Psoas muscle (tissue), 8 donors: ENCODE measurements at places on chromosomes 13 and 19. TPM values are rescaled to one million over a fixed set of nuclear protein-coding genes. Genes with fewer than 3 reads are reported as not detected.

- H3K4me3 ChIP-seq: no peak overlapping the region
- H3K36me3 ChIP-seq: no peaks in the 10 kb centered on the region
- no peaks in the 10 kb centered on the region for H3K4me1 ChIP-seq
- DNase-seq: no peak
- H3K27ac ChIP-seq: no peak overlapping the region
These were observed 36.6 kb upstream of the ZSCAN5A start for GRCh38 chr19:56351208-56351607.

CCDC9 gene
- 16.9 TPM for total RNA-seq

- no peaks in the 10 kb centered on the region for H3K36me3 ChIP-seq
- H3K27ac ChIP-seq: peak overlapping the region; percentile 81
- peaks cover 99% of the 10 kb centered on the region for H3K4me1 ChIP-seq
- peak overlapping the region; percentile 13 for H3K4me3 ChIP-seq
These were observed 46.5 kb downstream of the LYL1 start for GRCh38 chr19:13056052-13056660.

GRCh38 chr13:25109341-25109740 lies 13.4 kb downstream of the PABPC3 start:
- H3K27me3 ChIP-seq: no peaks in the 10 kb centered on the region
- no peak overlapping the region for H3K27ac ChIP-seq
- DNase-seq: no peak
- H3K4me1 ChIP-seq: no peaks in the 10 kb centered on the region
- H3K4me3 ChIP-seq: no peak overlapping the region
- H3K36me3 ChIP-seq: no peaks in the 10 kb centered on the region

DNA sequence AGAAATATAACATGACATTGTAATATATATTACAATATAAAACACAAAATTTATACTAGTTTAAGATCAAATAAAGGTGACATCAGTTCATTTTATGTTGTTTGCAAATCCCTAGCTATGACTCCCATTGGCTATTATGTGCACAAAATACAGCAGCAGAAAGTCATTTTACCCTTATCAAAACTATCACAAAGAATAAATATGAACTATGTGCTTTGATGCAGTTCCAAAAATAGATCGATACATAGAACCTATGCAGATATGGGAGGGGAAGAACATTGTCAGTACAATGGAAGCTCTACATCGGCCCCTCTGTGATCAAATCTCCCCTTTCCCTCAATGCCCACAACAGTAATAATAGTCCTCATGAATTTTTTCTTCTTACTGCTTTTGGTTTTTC lies 1038.1 kb upstream of the PCDH20 start:
- DNase-seq: no peak
- H3K36me3 ChIP-seq: no peaks in the 10 kb centered on the region
- H3K27ac ChIP-seq: no peak overlapping the region

DNA sequence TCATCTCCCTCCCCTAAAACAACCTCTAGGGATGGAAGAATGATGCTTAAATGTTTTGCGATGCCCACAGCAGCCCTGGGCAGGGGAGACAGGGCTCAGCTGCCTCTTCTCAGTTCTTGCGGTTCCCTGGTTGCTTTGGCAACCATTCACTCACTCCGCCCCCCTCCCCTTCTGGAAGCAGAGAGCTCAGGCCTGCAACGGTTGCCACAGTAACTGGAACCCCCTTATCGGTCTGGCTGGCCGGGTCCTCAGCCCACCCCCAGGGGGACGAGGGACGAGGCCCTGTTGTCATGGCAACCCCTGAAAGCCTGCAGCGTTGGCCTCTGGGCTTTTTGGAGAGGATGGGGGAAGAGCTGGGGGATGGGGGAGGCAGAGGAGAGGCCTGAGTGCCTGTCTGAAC lies 19.5 kb downstream of the NOVA2 start:
- no peaks in the 10 kb centered on the region for H3K36me3 ChIP-seq
- no peak for DNase-seq
- H3K27me3 ChIP-seq: peaks cover 58% of the 10 kb centered on the region
- H3K27ac ChIP-seq: no peak overlapping the region

- DNase-seq: no peak
- H3K27ac ChIP-seq: no peak overlapping the region
- no peaks in the 10 kb centered on the region for H3K36me3 ChIP-seq
- H3K4me1 ChIP-seq: no peaks in the 10 kb centered on the region
These were observed 231.9 kb downstream of the KCTD12 start for GRCh38 chr13:76654263-76654662.

DNA sequence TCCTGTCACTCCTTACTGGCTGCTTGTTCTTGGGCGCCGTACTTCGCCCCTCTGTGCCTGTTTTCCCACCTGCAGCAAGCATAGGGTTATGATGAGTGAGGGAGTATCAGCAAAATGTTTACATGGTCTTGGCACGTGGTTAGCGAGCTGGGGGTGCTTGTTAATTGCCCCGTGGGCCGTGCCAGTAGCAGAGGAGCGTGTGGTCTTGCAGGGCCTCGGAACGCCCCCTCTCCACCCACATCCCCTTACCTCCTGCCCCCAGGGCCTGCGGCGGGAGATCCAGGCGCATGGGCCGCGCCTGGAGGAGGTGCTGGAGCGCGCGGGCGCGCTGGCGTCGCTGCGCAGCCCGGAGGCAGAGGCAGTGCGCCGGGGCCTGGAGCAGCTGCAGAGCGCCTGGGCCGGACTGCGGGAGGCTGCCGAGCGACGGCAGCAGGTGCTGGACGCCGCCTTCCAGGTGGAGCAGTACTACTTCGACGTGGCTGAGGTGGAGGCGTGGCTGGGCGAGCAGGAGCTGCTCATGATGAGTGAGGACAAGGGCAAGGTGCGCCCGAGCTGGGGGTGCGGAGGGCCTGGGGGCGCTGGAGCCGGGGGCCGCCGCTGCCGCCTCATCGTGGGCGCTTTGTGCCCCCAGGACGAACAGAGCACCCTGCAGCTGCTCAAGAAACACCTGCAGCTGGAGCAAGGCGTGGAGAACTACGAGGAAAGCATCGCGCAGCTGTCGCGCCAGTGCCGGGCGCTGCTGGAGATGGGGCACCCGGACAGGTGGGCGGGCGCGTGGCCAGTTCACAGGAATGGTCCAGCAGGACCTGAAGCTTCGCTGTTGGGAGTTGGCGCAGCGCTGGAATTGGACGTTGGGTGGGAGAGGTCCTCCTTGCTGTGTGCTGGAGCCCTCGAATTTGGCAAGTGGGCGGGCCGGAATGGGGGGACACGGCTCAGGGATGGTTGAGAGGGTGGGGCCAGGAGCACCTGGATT lies 22.5 kb upstream of the SHKBP1 start:
- DNase-seq: no peak
- peaks cover 6% of the 10 kb centered on the region for H3K27me3 ChIP-seq
- no peaks in the 10 kb centered on the region for H3K36me3 ChIP-seq
- no peaks in the 10 kb centered on the region for H3K4me1 ChIP-seq

PDX1 gene
- total RNA-seq: not detected

- no peak overlapping the region for H3K27ac ChIP-seq
- H3K4me3 ChIP-seq: no peak overlapping the region
- H3K36me3 ChIP-seq: no peaks in the 10 kb centered on the region
- no peaks in the 10 kb centered on the region for H3K27me3 ChIP-seq
- no peaks in the 10 kb centered on the region for H3K4me1 ChIP-seq
These were observed 279.9 kb downstream of the NHLRC3 start for GRCh38 chr13:39318161-39318560.

IZUMO2 gene
- not detected for total RNA-seq

DNA sequence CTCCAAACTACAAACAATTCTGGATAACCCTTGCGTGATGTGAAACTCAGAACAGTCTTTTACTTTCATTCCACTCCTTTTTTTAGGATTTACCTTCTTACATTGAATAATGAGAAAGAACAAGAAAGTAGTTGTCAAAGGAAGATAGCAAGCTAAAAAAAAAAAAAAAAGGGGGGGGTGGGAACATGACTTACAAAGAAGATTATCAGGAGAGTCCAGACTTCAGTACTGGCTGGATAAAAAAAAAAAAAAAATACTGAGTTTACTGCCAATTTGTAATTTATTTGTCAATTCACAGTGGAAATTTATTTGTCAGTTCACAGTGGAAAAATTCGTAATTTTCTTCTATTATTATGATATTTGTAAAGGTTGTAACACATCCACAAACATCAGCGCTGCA lies 792.4 kb upstream of the SLITRK5 start:
- H3K27ac ChIP-seq: no peak overlapping the region
- H3K36me3 ChIP-seq: no peaks in the 10 kb centered on the region
- no peak overlapping the region for H3K4me3 ChIP-seq

DNA sequence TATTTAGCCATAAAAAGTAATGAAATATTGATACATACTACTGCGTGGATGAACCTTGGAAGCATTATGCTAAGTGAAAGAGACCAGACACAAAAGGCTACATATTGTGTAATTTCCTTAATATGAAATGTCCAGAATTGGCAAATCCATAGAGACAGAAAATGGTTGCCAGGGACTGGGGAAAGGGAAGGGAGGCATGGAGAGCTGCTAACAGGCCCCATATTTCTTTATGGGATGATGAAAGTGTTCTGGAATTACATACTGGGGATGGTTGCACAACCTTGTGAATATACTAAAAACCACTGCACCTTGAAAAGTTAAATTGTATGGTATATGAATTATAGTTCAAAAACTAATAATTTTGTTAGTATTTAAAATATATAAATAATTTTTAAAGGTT lies 3.6 kb downstream of the IFT88 start:
- H3K27me3 ChIP-seq: no peaks in the 10 kb centered on the region
- H3K36me3 ChIP-seq: peaks cover 21% of the 10 kb centered on the region
- H3K27ac ChIP-seq: no peak overlapping the region

GRCh38 chr19:11872624-11873023 lies 15.0 kb upstream of the ZNF69 start:
- H3K27me3 ChIP-seq: no peaks in the 10 kb centered on the region
- no peaks in the 10 kb centered on the region for H3K4me1 ChIP-seq
- no peak for DNase-seq
- no peak overlapping the region for H3K27ac ChIP-seq

- no peak overlapping the region for H3K27ac ChIP-seq
- H3K27me3 ChIP-seq: peaks cover 44% of the 10 kb centered on the region
- DNase-seq: no peak
- H3K36me3 ChIP-seq: no peaks in the 10 kb centered on the region
- no peak overlapping the region for H3K4me3 ChIP-seq
These were observed 7.9 kb downstream of the DENND1C start for GRCh38 chr19:6473647-6474046.

DNA sequence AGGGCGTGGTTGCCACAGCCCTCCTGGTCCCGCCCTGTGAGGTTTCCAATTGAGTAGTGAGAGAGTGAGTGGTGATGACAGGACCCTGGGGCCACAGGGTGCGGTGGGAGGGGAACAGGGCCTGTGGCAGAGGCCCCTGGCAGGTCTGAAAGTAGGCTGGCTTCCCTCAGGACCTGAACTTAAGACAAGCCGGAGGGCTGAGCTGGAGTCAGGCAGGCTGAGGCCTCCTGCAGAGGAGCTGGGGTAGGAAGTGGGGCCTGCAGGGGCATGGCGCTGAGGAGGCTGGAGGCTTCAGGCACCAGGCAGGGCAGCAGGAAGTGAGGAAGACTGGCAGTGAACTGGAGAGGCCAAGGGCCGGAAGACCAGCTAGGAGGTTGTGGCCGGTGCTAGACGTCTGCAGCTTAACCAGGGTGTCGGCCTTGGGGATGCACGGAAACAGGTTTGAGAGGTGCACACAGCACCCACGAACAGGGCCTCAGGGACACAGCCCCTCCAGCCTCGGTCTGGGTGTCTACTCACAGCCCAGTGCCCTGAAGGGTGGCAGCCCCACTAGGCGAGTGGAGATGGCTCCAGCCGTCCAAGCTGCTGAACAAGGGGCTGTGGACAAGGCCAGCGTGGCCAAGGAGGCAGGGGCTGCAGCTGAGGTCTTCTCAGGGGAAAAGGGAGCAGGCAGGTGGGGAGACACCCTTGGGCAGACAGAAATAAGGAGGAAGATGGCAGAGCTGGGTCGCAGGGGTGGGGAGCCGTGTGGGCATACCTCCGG lies 17.8 kb downstream of the POP4 start:
- no peak overlapping the region for H3K4me3 ChIP-seq
- no peak overlapping the region for H3K27ac ChIP-seq
- DNase-seq: no peak
- H3K4me1 ChIP-seq: no peaks in the 10 kb centered on the region
- H3K27me3 ChIP-seq: no peaks in the 10 kb centered on the region
- no peaks in the 10 kb centered on the region for H3K36me3 ChIP-seq

- DNase-seq: no peak
- peaks cover 25% of the 10 kb centered on the region for H3K27me3 ChIP-seq
- H3K27ac ChIP-seq: no peak overlapping the region
These were observed 275.9 kb downstream of the ZNF536 start for GRCh38 chr19:30647891-30648720.

- H3K27ac ChIP-seq: no peak overlapping the region
- no peak for DNase-seq
- H3K4me1 ChIP-seq: no peaks in the 10 kb centered on the region
- H3K36me3 ChIP-seq: no peaks in the 10 kb centered on the region
- no peak overlapping the region for H3K4me3 ChIP-seq
- H3K27me3 ChIP-seq: no peaks in the 10 kb centered on the region
These were observed 138.0 kb upstream of the IRS2 start for GRCh38 chr13:109924376-109924775.
